ENCODE measurements at places on chromosomes 11 and 22. TPM values are rescaled to one million over a fixed set of nuclear protein-coding genes. Genes with fewer than 3 reads are reported as not detected.

TMPRSS5 gene
- polyA plus RNA-seq: not detected

MS4A4A gene
- polyA plus RNA-seq: not detected

ABCG4 gene
- polyA plus RNA-seq: not detected

KRTAP5-9 gene
- not detected for polyA plus RNA-seq

DNA sequence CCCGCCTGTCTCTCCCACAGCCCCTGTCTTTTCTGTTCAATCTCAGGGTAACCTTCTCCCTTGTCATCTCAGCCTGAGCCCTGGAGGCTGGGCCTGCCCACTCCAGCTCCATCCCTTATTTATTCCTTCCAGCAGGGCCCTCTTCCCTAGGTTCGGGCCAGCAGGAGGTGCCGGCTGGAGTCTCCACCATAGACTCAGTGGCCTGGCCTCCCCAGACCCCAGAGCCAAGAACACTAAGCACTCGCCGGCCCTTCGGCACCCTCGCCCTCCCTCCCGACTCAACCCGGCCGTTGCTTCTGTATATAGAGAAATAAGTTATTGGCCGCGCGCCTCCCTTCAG, 1.4 kb upstream of the RAB1B start:
- DNase-seq: no peak

GRCh38 chr22:37001826-37002225, 17.4 kb downstream of the TST start:
- no peak for DNase-seq

DNA sequence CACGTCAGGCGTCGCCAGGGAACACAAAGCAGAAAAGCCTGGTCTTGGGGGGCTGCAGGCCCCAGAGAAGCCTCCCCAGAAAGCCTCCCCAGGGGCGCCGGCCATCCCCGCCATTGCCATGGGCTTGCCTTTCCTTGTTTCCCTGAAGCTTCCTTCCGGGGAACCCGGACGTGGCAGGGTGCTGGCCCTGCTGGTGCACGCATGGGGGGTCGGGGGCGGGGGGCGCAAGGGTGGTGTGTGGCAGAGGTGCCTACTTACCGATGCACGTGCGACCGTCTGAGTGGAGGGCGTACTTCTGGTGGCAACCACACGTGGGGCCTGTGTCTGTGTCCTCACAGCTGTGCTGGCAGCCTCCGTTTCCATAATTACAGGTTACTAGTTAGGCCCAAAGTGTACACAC, 71.0 kb upstream of the TTLL12 start:
- no peak for DNase-seq
